ENCODE measurements at places on chromosomes 16 and 17.
A peak's percentile ranks its signal among the peaks of the same experiment; 100 is the strongest.

GRCh38 chr16:17275076-17276009 lies 195.4 kb downstream of the XYLT1 start:
- no peak overlapping the region for H3K4me3 ChIP-seq
- no peaks in the 10 kb centered on the region for H3K4me1 ChIP-seq
- H3K36me3 ChIP-seq, result no peaks in the 10 kb centered on the region
- H3K27me3 ChIP-seq, result no peaks in the 10 kb centered on the region
- DNase-seq, result no peak
- no peak overlapping the region for H3K27ac ChIP-seq

DNA sequence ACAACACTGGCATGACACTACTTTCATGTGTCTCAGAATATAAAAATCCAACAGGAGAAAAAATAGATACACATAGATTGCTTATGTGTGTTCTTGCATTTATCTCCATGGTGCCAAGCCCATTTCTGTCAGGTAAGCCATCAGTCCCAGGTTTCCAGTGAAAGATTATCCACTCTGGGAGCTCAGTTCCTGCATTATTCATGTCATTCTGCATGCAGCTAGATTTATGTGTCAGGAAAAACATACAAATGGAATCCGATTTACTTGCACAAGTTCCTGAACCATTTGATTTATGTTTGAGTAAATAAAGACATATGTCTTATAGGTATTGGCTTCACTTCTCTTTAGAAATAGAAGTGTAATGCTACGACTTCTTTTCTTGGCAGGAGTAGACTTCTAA lies 569.7 kb downstream of the KCNJ2 start:
- no peak overlapping the region for H3K4me3 ChIP-seq
- H3K4me1 ChIP-seq, result peaks cover 10% of the 10 kb centered on the region
- H3K27me3 ChIP-seq, result no peaks in the 10 kb centered on the region
- DNase-seq, result no peak

GRCh38 chr16:49150341-49150740 lies 131.3 kb downstream of the CBLN1 start:
- no peak for DNase-seq
- no peaks in the 10 kb centered on the region for H3K36me3 ChIP-seq
- no peaks in the 10 kb centered on the region for H3K27me3 ChIP-seq
- no peak overlapping the region for H3K27ac ChIP-seq

- DNase-seq, result no peak
- no peak overlapping the region for H3K27ac ChIP-seq
- no peak overlapping the region for H3K4me3 ChIP-seq
- peaks cover 18% of the 10 kb centered on the region for H3K4me1 ChIP-seq
- no peaks in the 10 kb centered on the region for H3K27me3 ChIP-seq
Observed at GRCh38 chr17:82280537-82280936, 7.0 kb upstream of the CSNK1D start.

DNA sequence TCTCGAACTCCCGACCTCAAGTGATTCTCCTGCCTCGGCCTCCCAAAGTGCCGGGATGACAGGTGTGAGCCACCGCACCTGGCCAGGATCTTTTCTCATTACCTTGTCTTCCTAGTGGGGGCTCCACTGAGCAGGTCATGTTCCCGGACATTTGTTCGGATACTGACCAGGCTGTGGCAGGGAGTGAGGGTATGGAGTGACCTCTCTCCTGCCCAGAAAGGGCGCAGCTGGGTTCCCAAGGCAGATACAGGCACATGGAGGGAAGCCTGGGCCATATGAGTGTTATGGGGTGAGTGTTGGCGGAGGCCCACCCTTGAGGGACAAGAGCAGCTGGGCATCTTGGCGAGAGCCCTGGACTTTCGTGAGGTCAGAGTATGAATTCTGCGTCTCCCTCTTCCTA lies 5.5 kb downstream of the SERPINF1 start:
- H3K27me3 ChIP-seq, result no peaks in the 10 kb centered on the region
- no peak overlapping the region for H3K4me3 ChIP-seq
- peaks cover 12% of the 10 kb centered on the region for H3K36me3 ChIP-seq
- H3K4me1 ChIP-seq, result peaks cover 21% of the 10 kb centered on the region
- no peak for DNase-seq
- H3K27ac ChIP-seq, result no peak overlapping the region

DNA sequence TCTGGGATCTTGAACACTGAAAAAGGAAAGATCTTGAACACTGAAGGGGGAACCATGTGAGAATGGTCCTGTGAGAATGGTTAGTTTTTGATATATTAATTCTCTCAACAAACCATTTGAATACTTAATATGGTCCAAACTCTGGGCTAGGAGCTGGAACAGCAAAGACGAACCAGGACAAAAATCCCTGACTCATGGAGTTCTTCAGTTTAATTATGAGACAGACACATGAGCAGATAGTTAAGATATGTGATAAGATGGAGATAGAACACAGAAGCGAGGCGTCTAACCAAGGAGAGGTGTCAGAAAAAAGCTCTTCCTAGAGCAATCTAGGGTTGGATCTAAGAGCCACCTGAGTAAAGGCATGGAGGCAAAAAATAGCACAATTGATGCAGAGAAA lies 1.6 kb downstream of the CKLF start:
- DNase-seq, result no peak
- H3K36me3 ChIP-seq, result peaks cover 28% of the 10 kb centered on the region
- H3K4me3 ChIP-seq, result no peak overlapping the region
- H3K27ac ChIP-seq, result no peak overlapping the region
- H3K4me1 ChIP-seq, result peaks cover 10% of the 10 kb centered on the region

GRCh38 chr16:63883091-63883490 lies 1238.8 kb downstream of the CDH11 start:
- H3K4me3 ChIP-seq, result no peak overlapping the region
- H3K4me1 ChIP-seq, result no peaks in the 10 kb centered on the region
- no peaks in the 10 kb centered on the region for H3K36me3 ChIP-seq
- H3K27ac ChIP-seq, result no peak overlapping the region

DNA sequence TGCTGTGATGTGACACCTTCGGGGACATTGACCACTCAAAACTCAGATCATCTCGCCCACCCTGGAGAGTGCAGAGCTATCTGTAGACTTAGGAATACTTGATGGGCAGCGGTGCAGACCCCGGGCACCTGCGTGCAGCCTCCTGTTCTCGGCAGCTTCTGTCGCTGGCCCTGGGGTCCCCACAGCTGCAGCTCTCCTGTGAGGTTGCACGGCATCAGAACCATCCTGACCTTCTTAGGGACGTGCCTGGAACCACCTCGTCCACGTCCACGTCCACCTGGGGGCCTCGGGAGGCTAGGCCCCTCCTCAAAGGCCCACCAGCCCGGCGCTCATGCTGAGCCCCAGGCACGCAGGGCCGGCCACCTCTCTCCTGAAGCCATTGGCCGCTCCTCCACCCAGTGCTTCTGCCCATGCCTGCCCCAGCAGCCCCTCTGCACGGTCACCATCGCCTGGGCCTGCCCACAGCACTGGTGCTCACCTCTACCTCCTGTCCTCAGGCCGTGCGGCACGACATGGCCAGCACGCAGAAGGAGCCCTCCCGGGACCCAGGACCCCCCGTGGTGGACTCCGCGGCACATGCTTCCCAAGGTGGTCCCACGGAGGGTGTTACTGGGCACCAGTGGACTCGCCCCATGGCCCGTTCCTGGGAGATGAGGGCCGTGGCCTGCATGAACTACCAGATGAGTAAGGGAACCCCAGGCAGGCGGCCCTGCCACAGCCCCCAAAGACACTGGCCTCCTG lies 2.3 kb upstream of the WFIKKN1 start:
- H3K27ac ChIP-seq, result peak overlapping the region; percentile 89
- H3K36me3 ChIP-seq, result peaks cover 6% of the 10 kb centered on the region
- no peaks in the 10 kb centered on the region for H3K27me3 ChIP-seq
- H3K4me1 ChIP-seq, result peaks cover 29% of the 10 kb centered on the region
